ENCODE measurements at places on chromosomes 3 and 15.
A peak's percentile ranks its signal among the peaks of the same experiment; 100 is the strongest.

- DNase-seq = no peak
These were observed 232.1 kb downstream of the CTNNB1 start for GRCh38 chr3:41431386-41431785.

GRCh38 chr15:63463036-63463435 is 41.4 kb upstream of the USP3 start:
- no peak for DNase-seq

- no peak for DNase-seq
These were observed 12.7 kb downstream of the TRPM1 start for GRCh38 chr15:31088672-31089367.

- DNase-seq = no peak
These were observed 103.5 kb upstream of the RPL32 start for GRCh38 chr3:12944849-12945248.

DNA sequence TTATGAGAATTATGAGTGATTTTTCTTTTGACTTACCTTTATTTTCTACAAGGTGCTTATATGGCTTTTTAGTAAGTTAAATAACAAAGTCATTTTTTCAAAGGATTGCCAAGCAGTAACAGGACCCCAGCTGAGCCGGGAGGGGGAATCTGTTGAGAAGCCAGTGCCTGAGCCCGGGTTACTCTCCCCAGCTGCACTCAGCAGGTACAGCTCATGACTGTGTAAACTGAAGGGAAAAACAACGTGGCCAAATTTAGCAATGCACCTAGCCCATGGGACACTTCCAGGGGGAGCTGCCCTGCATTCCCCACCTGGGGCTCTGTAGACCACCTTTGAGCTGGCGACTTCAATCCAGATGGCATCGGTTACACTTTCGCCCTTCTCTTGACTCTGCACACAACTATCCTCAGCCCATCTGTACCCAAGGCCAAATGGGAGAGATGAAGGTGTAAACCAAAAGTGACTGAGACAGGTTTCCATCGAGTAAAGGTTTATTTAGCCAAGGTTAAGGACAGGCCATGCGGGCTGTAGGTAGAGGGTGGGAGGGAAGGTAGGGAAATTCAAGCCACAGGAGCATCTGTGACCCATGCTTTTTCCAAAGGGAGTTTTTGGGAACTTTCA is 18.2 kb upstream of the HCN4 start:
- DNase-seq = no peak

DNA sequence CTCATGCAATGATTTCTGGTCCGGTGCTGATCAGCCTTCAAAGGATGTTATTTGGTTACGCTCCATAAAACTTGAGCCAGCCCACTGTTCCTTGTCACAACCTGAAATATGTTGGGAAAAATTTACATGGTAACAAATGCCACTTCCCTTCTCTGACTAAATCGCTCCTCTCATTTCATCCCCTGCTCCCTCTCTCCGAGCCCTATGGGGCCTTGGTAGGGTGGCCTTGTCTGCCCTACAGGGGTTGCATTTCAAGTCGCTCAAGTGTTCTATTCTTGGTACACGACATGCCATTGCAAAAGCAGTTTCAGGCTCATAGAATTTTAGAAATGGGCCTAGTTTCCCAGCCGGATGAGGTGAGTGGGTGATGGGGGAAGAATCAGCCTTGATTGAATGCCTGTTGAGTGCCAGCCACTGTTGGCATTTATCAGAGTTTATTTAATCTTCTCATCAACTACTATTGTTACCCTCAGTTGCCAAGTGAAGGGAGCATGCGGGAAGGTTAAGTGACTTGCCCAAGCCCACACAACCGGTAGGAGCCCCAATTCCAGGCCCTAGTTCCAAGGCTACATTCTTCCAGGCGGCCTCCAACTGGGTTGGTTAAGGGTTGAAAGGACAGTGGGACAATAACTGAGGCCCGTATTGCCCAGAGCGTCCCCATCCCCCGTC is 961 bp upstream of the ABHD2 start:
- no peak for DNase-seq

- no peak for DNase-seq
These were observed 30.8 kb upstream of the ARF4 start for GRCh38 chr3:57627976-57628375.

GRCh38 chr3:45917146-45917898 is 25.9 kb upstream of the CXCR6 start:
- no peak for DNase-seq

DNA sequence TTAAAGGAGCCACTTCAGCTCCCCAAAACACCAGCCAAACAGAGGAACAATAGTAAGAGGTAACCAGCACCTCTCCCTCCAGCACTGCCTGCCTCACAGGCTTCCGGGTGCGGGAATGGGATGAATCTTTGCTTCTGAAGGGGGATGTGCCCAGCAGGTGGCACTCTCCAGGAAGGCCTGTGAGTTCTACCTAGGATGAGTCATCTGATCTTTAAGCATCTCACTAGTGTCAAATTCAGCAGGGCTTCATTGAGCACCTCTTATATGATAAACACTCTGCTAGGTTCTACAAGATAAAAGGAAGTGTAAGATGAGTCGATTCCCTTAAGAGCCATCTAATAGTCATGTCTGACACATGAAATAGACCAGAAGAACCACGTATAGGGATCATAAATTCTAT is 237.4 kb upstream of the UMPS start:
- peak; percentile 76 for DNase-seq

DNA sequence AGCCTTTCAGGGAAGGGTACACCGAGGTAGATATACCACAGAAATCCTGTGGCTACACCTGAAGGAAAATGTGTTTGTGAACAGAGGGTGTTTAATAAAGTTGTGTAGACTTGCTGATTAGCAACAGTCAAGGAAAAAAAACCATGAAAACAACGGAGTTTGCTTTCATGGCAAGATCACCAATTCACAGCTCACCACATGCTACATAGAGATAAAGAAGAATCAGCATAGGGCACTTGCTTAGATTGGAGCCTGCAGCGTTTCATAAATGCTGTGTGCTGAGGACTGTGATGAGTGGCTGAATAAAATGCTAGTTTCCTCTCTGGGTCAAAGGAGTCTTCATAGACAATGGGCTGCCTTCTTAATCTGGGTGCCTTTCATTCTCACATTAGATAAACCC is 257.6 kb downstream of the SLC9A9 start:
- no peak for DNase-seq

GRCh38 chr3:187822402-187822801 is 77.1 kb upstream of the BCL6 start:
- no peak for DNase-seq

DNA sequence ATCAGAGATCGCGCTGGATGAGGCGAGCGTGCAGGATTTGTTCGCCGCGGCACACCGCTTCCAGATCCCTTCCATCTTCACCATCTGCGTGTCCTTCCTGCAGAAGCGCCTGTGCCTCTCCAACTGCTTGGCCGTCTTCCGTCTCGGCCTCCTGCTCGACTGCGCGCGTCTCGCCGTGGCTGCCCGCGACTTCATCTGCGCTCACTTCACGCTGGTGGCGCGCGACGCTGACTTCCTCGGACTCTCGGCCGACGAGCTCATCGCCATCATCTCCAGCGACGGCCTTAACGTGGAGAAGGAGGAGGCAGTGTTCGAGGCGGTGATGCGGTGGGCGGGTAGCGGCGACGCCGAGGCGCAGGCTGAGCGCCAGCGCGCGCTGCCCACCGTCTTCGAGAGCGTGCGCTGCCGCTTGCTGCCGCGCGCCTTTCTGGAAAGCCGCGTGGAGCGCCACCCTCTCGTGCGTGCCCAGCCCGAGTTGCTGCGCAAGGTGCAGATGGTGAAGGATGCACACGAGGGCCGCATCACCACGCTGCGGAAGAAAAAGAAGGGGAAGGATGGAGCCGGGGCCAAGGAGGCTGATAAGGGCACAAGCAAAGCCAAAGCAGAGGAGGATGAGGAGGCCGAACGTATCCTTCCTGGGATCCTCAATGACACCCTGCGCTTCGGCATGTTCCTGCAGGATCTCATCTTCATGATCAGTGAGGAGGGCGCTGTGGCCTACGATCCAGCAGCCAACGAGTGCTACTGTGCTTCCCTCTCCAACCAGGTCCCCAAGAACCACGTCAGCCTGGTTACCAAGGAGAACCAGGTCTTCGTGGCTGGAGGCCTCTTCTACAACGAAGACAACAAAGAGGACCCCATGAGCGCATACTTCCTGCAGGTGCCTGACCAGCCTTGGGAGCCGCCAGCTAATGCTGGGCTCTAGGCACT is 819 bp downstream of the KLHL40 start:
- no peak for DNase-seq

GRCh38 chr3:117427081-117427480 is 717.5 kb downstream of the TUSC7 start:
- DNase-seq = no peak

DNA sequence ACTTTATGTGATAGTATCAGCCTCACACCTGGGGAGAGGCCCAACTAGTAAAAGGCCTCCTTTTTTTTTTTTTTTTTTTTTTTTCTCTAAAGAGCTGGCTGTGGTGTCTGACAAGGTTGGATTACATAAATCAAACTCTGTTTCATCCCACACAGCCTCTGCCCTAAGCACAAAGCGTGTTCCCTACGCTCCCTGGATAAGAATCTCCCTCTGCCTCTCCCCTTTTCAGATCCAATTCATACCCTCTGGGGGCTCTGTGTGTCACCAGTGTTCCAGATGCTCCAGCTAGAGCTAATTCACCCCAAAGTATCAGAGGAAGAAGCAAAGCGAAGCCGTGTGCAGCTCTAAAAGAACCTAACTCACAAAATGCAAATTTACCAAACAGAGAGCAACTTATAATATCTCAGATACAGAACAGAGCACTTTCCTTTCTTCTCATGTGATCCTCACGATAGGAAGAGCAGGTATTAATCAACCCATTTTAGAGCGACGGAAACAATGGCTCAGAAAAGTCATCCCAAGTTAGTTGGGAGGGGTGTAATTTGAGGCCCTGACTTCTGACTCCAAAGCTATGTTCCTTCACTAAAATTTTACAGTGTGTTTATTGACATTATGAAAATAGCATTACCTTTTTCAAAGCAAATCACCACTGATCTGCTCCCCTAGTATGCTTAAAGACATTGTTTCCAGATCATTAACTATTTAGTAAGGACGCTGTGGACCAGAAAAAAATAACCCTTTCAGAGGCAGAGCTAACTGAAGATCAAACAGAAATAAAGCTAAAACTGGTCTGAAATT is 12.4 kb downstream of the BMF start:
- no peak for DNase-seq

DNA sequence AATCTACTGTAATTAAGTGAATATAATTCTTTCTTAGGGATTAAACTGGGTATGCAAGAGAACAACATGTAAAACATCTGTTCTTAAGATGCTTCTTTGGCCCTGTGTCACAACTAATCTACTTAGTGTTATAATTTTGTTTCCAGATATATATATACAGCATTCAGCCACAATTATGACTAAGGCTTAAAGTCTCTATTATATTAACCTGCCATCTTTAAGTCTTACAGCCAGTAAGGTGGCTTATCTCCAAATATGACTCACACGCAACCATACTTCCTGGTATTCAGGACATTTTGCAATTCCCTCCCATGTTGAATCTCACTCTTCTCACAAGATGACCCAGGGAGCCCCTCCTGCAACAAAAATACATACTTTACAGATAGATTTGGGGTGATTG is 6.6 kb upstream of the KBTBD8 start:
- no peak for DNase-seq

DNA sequence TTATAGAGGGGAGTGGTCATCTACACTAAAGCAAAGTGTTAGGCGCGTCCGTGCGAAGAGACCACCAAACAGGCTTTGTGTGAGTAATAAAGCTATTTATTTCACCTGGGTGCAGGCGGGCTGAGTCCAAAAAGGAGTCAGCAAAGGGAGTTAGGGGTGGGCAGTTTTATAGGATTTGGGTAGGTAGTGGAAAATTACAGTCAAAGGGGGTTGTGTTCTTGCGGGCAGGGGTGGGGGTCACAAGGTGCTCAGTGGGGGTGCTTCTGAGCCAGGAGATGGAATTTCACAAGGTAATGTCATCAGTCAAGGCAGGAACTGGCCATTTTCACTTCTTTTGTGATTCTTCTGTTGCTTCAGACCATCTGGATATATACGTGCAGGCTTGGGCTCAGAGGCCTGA is 47.1 kb downstream of the OIP5 start:
- DNase-seq = no peak

- DNase-seq = no peak
These were observed at the start of gene ALDH1L1 for GRCh38 chr3:126180477-126181397. Gene ALDH1L1, minus strand, starts transcription at chr3:126180586. Its CDS starts 19,607 bp downstream, at chr3:126160979.

DNA sequence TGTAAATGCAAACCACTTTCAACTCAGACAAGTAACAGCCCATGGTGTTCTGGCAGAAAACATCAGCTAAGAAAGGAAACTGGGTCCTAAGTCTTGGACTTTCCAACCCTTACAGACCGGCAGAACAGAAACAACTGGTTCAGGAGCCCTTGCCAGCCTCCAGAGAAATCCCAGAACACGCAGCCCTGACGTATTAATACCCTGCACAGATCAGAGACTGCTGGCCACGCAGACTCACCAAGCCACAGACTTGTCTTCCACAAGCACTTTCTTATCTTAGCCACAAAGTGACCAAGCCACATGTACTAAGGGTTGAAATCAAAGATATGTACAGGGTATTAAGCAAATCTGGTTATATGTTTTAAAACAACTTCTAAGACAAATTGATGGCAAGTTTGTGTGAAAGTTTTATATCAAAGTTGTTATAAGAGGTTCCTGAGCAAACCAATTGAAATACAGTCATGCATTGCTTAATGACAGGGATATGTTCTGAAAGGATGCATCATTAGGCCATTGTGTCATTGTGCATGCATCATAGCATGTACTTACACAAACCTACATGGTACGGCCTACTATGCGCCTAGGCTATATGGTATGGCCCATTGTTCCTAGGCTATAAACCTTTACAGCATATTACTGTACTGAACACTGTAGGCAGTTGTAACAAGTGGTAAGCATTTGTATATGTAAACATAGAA is 36.8 kb downstream of the BTD start:
- DNase-seq = no peak

GRCh38 chr3:168289471-168290008 is 193.8 kb upstream of the GOLIM4 start:
- no peak for DNase-seq

GRCh38 chr3:172538368-172539151 is 15.3 kb upstream of the TNFSF10 start:
- DNase-seq = no peak

GRCh38 chr15:74438721-74439316 is 5.1 kb upstream of the SEMA7A start:
- peak; percentile 40 for DNase-seq

DNA sequence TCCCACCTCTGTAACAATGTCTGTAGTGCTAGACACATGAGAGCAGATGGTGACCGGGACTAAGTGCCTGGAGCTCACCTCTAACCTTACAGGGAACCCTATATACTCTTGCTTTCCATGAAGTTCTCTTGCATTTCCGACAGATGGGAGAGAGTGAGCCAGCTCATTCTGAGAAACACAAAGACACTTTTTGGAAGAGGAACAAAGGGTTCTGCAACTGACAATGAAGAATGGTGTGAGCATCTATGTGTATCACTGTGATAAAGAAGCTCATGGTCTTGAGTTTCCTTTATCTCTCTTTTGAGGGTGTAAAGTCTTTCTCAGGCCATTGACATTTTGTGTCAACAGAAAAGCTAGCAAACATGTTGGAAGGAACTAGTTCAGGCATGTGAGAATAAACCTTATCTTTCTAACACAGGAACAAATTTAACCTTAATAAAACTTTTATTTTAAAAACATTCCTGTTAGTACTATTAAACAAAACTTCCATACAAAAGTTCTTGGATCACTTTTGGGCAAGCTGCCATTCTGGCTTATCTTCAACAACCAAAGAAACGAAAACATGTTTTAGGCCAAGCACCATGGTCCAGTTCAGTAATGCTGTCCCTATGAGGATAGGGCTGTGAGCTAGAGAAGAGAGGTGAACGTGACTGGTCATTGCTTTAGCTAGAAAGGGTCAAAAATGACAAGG is 142.7 kb downstream of the THRB start:
- no peak for DNase-seq

Data from NCI-H187 (cell line).